ENCODE measurements at places on chromosomes 1 and 21.

- DNase-seq: no peak
Observed at GRCh38 chr1:43688594-43689000, 18.7 kb upstream of the ST3GAL3 start.

- DNase-seq: no peak
Observed at GRCh38 chr1:200146100-200146499, 118.6 kb downstream of the NR5A2 start.

GRCh38 chr21:36716387-36716786 lies 17.5 kb downstream of the SIM2 start:
- DNase-seq: no peak

DNA sequence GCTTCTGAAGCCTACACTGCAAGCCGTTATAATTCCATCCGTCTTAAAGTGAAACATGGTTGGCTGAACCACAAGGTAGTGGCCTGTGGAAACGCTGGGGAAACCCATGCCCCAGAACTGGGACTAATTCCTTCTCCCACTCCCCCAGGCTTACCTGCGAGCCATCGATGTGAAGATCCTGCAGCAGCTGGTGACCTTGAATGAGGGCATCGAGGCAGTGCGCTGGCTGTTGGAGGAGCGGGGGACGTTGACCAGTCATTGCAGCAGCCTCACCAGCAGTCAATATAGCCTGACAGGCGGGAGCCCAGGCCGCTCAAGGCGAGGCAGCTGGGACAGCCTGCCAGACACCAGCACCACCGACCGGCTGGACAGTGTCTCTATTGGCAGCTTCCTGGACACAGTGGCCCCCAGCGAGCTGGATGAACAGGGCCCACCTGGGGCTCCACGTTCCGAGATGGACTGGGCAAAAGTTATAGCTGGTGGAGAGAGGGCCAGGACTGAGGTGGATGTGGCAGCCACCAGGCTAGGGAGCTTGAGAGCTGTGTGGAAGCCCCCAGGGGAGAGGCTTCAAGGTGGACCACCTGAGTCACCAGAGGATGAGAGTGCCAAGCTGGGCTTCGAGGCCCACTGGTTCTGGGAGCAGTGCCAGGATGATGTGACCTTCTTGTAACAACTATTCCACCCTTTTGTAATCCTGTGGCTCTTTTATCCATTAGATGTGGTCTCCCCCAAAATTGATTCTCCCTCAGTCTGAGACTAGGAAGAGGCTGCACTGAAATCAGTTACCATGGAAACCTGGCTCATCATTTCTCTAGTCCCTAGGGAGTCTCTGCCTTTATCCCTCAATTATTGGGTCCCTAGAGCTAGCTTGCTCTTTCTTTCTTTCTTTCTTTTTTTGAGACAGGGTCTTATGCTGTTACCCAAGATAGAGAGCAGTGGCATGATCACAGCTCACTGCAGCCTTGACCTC lies 16.7 kb downstream of the LURAP1 start:
- no peak for DNase-seq

- DNase-seq: no peak
Observed at GRCh38 chr1:116529199-116529631, 41.6 kb downstream of the CD58 start.

DNA sequence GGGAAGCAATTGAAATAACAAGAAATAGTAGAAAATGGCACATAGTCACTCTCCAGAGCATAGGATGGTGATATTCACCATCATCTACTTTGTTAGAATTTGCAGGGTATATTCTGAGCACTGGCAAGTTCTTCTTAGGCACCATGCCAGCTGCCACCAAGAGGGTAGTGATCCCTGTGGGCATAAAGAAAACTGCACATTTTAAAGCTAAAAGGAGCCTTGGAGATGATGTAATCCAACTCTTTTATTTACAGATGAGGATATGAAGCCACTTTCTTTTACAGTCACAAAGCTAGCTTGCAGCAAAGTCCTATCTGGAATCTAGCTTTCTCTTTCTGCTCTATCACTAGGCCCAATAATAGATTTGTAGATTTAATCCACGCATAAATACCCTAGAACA lies 69.0 kb downstream of the PTGER3 start:
- DNase-seq: no peak

- DNase-seq: no peak
Observed at GRCh38 chr1:156150333-156151011, 2.9 kb upstream of the SEMA4A start.

- DNase-seq: no peak
Observed at GRCh38 chr1:197637406-197637805, 137.9 kb downstream of the DENND1B start.

DNA sequence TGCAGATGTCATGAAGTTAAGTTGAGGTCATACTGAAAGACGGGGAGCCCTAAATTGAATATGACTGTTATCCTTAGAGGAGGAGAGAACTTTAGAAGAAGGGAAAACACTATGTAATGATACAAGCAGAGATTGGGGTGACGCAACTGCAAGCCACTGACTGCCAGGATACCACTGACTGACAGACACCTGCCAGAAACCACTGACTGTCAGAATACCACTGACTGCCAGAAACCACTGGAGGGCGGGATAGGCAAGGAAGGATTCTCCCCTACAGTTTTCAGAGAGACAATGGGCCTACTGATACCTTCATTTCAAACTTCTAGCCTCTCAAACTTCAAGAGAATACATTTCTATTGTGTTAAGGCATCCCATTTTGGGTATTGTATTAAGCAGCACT lies 388.7 kb downstream of the USH2A start:
- DNase-seq: no peak

GRCh38 chr1:24540906-24541710 lies 14.8 kb upstream of the NCMAP start:
- DNase-seq: no peak

DNA sequence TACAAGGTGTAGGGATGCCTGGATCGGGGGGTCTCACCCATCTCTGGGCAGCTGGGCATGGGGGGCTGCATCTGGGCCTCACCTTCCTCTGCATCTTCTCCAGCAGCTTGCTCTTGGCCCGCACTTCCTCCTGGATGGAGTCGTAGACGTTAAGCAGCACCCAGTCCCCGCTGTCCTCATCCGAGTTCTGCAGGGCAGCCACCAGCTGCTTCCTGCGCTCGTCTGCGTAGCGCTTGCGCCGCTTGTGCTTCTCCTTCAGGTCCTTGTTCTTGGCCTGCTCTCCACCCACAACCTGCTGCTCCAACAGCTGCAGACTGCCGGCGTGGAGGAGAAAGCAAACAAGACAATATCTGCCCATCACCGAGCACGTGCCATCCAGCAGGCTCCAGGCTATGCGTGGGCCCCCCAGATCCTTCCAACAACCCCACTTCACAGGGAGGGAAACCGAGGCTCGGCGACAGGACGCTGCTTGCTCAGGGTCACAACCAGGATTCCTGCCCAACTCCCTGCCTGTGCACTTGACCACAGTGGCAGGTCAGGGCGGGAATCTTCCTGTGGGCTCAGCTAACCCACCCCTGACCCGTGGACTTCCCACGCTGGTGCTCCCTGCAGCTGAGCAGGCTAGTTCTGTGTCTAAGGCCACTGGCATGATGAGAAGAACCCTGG lies 21.5 kb upstream of the DDOST start:
- DNase-seq: no peak

- no peak for DNase-seq
Observed at GRCh38 chr1:231705806-231706760, 79.5 kb downstream of the DISC1 start.

DNA sequence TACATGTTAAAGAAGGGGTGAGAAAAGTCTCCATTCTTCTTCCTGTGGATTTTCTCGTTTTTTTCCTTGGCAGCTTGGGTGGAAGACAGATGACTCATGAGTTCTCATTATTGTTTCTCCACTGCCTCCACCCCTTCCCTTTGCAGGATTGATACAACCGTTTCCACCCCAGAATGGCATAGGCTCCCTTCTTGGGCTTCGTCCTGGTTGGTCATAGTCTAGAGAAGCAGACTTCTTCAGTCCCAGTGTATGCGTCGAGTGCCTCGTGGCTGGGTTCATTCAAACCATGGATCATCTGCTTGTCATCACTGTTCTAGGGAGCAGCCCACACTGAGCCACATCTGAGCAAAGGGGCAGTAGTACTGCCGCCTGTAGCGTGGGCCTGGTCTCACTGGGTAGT lies 13.7 kb downstream of the PTGFRN start:
- no peak for DNase-seq

DNA sequence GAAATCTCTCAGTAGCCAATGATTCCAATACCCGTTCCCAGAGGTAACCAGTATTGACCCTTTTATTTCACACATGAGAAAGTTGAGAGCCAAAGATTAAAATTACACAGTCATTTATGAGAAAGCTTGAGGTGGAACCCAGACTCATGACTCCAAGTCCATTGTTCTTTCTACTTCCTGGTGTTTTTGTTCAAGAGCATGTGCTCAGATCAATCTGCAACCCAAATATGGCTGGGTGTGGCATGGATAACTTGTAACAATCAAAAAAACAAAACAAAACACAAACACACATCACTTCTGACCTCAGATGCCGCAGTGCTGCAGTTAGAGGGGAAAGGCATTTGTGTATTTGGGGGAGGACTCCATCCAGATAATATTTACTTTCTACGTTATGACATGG lies 18.7 kb upstream of the ABCD3 start:
- no peak for DNase-seq

GRCh38 chr1:8902765-8903164 lies 24.3 kb upstream of the ENO1 start:
- DNase-seq: no peak

DNA sequence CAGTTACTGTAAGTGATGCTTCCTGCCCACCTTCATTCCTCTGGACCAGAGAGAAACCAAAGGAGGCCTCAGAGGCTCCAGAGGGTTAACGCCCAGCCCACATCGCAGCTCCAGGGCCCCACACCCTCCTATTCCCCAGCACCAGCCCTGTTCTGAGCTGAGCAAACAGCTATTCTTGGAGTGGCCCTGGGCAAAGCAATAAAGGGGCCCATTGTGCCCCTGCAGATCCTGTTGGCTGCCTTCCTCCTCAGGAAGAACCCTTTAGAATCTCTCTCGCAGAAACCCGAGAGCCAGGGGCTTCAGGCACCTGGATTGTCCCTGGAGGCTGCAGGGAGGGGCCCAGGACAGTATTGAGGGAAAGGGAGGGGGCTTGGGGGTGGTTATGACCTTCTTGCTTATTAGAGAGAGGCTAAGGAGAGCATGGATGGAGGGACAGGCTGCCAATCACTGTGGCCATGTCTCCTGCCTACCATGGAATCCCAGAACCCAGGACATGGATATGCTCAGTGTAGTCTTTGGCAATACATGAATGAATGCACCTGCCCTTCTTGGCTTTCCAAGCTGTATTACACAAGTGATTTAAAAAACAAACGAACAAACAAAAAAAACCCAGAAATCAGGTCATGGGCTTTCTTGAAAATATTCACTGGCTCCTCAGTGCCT lies 9.2 kb downstream of the PADI2 start:
- DNase-seq: no peak

- DNase-seq: no peak
Observed at GRCh38 chr1:54996869-54997710, 1.6 kb upstream of the BSND start.

GRCh38 chr1:16967095-16967575 lies 13.3 kb downstream of the MFAP2 start:
- no peak for DNase-seq

DNA sequence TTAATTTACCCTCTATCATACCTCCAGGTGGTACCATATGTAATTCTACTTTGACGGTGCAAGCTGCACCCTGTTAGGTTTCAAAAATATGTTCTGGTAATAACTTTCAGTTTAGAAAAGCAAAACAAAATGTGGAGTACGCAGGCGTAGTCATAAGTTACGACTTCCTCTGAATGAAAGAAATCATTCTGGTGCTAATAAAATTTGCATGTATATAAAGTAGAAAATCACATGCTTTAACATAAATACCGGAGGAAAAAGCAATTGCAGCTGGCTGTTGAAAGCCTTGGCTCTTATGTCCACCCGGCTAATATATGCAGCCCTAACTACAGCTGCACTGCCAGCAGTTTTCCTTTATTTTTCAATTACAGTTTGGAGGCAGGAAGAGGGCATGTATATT lies 65.2 kb upstream of the TMPRSS15 start:
- DNase-seq: peak; percentile 4

DNA sequence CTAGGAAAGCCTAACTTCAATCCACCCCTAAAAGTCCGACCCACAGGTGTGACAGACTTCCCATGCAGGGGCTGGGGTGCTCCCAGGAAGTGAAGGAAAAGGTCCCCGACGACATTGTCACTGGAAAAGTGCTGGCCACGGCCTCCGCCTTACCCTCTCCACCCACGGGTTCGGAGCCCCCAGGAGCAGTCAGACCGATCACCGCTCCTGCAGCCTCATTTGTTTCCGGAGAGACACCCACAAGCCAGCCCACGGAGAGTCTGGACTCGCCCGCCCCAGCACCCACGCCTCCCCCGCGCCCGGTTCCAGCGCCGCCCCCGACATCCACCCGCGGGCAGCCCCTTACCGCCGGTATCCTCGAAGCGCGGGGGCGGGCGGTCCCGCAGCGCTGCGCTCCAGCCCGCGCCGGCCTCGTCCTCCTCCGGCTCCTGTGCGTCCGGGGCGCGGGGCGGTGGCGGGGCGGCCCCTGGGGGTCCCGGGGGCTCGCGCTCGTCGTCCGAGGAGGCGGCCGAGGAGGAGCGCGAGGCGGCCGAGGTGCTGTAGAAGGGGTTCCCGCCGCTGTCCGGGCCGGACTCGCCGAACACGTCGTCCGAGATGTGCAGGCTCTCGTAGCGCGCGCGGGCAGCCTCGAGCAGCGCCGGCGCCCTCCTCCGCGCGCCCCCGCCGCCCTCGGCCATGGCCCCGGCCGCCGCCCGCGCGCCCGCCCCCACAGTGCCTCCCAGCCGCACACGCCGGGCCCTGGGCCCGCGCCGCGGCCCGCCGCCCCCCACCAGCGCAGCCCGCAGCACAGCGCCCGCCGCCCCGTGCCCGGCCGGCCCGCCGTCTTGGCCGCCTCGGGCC lies 660 bp downstream of the PGBD5 start:
- DNase-seq: no peak

DNA sequence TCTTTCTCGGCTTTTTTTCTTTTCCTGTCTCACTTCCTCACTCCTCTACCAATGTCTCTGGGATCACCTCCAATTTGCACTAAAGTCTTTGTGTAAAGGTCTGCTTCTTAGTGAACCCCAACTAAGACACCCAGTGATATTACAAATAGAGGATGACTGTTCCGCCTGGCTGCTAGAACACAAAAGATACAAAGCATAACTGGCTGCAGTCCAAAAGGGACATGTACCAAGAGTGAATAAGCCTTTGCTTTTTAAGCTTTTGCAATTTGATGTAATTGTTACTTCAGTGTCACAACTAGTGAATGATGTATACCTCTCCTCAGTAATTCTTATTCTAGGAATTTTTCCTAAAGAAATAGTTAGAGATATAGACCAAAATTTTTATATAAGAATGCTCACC lies 82.8 kb upstream of the BEND5 start:
- peak; percentile 70 for DNase-seq

DNA sequence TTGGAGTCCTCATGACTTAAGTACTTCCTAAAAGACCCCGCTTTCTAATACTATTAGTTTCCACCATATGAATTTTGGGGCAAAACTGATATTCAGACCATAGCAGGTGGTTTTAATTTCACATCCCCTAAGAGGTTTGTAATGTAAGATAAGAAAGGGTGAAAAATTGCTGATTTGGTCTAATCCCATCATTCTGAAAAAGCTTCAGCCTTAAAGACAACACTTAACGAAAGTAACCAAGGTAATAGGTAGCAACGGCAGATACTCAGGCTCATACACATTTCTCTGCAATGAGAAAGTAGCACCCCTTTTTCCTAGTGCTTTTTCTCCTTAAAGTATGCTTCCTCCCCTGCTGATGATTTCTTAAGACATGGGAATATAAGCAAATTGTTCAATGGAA lies 376.9 kb upstream of the LYPLAL1 start:
- DNase-seq: no peak
